GM23338 (cell line): ENCODE measurements at places on chromosomes 7 and 10. TPM values are rescaled to one million over a fixed set of nuclear protein-coding genes. Genes with fewer than 3 reads are reported as not detected.

Gene NRBF2
- total RNA-seq, result 22.7 and 22.9 TPM in 2 replicates

Gene IKZF1
- total RNA-seq, result 0.43 and 1.8 TPM in 2 replicates

Gene PNLIPRP1
- not detected in 2 replicates for total RNA-seq

Gene OR6B1
- not detected in 2 replicates for total RNA-seq
